Effector memory CD8-positive, alpha-beta T cell (primary cell): ENCODE measurements at places on chromosomes 7 and 10.

DNA sequence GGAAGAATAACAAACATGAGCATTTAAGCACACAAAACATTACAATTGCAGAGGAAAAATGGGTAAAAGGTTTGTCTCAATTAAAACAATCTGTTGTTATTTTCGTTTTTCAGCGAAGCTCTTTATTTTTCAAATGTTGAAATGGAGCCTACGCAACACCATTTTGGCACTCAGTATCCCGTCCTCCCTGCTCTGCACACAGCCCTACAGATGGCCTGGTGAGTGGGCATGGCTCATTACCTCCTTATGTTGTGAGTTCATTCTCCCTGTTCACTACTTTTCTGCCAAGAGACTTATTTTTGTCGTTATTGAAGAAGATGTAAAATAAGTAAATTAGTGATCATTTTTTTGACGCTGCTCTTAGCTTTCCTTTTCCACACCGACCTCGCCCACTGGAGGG lies 167.8 kb upstream of the CXCL12 start:
- H3K4me1 ChIP-seq, result no peaks in the 10 kb centered on the region
- no peak overlapping the region for H3K4me3 ChIP-seq
- H3K27ac ChIP-seq, result no peak overlapping the region
- no peak for DNase-seq
- H3K36me3 ChIP-seq, result no peaks in the 10 kb centered on the region

GRCh38 chr7:79302293-79302692 lies 151.2 kb downstream of the MAGI2 start:
- H3K36me3 ChIP-seq, result no peaks in the 10 kb centered on the region
- DNase-seq, result no peak
- no peaks in the 10 kb centered on the region for H3K27me3 ChIP-seq
- no peak overlapping the region for H3K4me3 ChIP-seq

DNA sequence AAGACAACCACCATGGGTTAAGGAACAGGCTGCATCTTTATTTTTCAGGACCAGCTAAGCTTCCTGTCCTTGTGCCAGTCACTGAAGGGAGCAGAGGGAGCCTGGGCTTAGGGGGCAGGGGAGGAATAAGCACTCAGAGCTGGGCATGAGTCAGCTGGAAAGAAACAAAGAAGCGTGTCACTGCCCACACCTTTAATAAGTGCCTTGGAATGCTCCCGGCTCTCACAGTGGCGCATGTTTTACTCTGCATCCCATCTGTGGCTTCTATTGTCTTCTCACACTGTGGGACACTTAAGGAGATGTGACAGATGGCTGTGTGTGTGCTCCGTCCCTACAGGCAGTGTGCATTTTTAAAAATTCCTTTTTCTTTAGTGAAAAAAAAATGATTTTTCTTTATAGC lies 71.7 kb downstream of the MTURN start:
- peaks cover 2% of the 10 kb centered on the region for H3K36me3 ChIP-seq
- no peak overlapping the region for H3K4me3 ChIP-seq
- H3K4me1 ChIP-seq, result no peaks in the 10 kb centered on the region
- no peak overlapping the region for H3K27ac ChIP-seq
- H3K27me3 ChIP-seq, result no peaks in the 10 kb centered on the region
- DNase-seq, result no peak

- no peak overlapping the region for H3K4me3 ChIP-seq
- no peaks in the 10 kb centered on the region for H3K4me1 ChIP-seq
- H3K27ac ChIP-seq, result no peak overlapping the region
- H3K27me3 ChIP-seq, result no peaks in the 10 kb centered on the region
These were observed 71.5 kb downstream of the WAPL start for GRCh38 chr10:86449926-86450558.

DNA sequence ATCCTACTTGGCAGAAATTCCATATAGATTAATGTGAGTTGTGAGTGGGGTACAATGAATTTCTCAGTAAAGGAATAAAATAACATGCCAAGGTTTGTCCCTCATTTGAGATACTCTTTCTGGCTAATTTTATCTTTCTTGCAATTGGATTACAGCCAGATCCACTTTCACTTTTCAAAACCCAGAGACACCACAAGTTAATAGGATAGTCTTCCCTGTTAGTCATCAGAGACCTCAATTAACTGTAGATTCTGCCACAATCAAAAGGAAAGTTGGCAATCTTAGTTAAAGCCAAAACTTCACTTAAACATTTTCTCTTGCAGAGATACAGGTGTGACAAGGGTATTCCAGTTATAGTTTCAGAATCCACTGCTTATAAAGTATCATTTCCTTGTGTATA lies 91.4 kb upstream of the PHYHIPL start:
- H3K27ac ChIP-seq, result no peak overlapping the region
- no peaks in the 10 kb centered on the region for H3K4me1 ChIP-seq
- DNase-seq, result no peak
- H3K27me3 ChIP-seq, result no peaks in the 10 kb centered on the region
- no peak overlapping the region for H3K4me3 ChIP-seq
- H3K36me3 ChIP-seq, result no peaks in the 10 kb centered on the region

- no peaks in the 10 kb centered on the region for H3K27me3 ChIP-seq
- no peak overlapping the region for H3K27ac ChIP-seq
- H3K4me1 ChIP-seq, result peaks cover 6% of the 10 kb centered on the region
- no peak overlapping the region for H3K4me3 ChIP-seq
These were observed 173.0 kb upstream of the RHEB start for GRCh38 chr7:151692721-151693120.

DNA sequence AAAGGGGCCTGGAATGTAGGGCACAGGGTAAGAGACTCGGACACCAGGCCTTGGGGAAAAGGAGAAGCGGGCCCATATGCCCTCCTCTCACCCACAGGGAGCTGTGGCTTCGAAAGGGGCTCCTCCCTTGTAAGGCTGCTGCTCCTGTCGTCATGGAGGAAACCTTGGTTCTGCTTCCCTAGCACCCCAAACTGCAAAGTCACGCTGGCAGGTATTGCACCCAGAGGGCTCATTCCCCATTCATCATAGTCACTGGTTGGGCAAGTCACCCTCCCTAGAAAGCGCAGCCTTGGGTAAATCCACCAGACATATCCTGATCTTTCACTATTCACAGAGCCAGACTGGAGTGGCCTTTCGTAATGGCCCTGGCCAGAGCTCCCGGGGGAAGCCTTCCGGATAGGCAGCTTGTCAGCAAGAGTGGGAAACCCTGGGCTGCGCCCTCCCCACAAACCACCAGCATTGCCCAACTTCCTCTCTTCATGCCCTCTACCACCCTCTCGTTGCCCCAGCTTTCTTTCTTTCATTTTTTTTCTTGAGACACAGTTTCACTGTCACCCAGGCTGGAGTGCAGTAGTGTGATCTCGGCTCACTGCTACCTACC lies 121.0 kb downstream of the HIP1 start:
- H3K4me1 ChIP-seq, result peaks cover 35% of the 10 kb centered on the region
- DNase-seq, result peak; percentile 51
- H3K27ac ChIP-seq, result peak overlapping the region; percentile 74
